Activated CD4-positive, alpha-beta T cell treated with anti-CD3 and anti-CD28 coated beads, Interleukin-2, amount 10 ng/mL, durations not matched to agents 7 days and 5 days (primary cell): ENCODE measurements at places on chromosomes 16 and 17. TPM values are rescaled to one million over a fixed set of nuclear protein-coding genes. Genes with fewer than 3 reads are reported as not detected.

GRCh38 chr16:29807426-29808218, 1.3 kb downstream of the MAZ start:
- DNase-seq = peak; percentile 88

GRCh38 chr16:78984324-78984723, 616.2 kb downstream of the MAF start:
- no peak for DNase-seq

GRCh38 chr16:79869304-79870015, 268.9 kb upstream of the MAF start:
- no peak for DNase-seq

- DNase-seq = no peak
Measured at GRCh38 chr17:8701221-8701620, 43.4 kb downstream of the CCDC42 start.

GRCh38 chr16:8549843-8550412, 40.4 kb downstream of the TMEM114 start:
- no peak for DNase-seq

DNA sequence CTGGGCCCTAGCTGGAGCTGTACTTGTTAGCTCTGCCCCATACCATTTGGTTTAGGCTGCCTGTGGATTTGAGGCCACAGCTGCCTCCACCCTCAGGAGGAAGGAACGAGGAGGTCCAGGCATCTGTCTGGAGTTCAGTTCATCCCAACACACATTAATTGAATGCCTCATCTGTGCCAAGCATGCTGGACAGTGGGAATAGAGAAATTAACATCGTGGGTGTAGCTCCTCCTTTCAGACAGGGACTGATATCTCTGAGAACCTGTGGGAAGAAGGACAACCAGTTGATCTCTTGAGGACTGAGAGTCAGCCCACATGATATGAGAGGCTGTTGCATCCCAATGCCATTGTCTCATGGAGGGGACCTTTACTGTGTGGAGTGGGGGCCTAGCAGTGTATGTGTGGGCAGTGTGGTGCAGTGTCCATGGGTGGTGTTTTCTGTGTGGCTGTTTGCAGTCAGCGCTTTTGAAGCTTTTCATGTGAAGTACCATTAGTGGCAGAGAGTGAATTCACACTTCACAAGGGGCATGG, 29.4 kb upstream of the DDX52 start:
- DNase-seq = no peak

DNA sequence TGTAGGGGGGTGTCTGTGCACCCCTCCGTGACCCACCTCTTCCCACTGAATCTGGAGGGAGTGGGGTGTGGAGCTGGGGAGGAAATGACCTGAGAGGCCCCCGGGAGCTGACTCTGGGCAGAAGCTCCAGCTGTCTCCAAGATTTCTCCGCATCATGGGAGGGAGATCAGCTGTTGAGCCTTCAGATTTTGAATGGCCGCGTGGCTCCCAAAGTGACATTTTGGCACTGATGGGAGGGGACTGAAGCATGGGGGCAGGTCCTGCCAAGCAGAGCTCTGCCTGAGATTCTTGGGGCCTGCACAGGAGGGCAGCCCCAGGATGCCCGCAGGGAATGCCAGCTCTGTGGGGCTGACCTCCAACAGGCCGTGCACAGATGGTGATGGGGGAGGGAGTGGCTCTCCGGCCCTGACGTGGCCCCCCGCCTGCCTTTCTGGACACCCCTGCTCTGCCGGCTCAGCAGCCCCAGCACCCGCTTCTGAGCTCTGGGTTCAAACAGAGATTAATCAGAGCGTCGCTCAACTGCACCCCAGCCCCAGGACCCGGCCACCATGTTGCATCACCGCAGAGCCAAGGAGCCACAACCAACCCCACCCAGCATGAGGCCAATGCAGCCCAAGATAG, 25.3 kb upstream of the UBE2I start:
- DNase-seq = no peak

GRCh38 chr16:80079072-80079471, 461.7 kb upstream of the DYNLRB2 start:
- DNase-seq = no peak

DNA sequence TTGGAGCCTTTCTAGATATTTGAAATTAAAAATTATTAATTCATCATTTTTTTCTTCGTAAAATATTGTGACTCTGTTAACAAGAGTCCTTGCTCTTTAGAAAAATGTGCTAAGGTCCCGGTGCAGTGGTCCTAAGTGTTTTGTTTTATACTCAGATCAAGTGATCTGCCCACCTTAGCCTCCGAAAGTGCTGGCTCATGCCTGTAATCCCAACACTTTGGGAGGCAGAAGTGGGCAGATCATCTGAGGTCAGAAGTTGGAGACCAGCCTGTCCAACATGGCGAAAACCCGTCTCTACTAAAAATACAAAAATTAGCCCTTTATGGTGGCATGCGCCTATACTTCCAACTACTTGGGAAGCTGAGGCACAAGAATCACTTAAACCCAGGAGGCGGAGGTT, 82.6 kb upstream of the LGALS9 start:
- no peak for DNase-seq

- peak; percentile 10 for DNase-seq
Measured at GRCh38 chr17:42833767-42834422, 698 bp downstream of the PSME3 start.

DNA sequence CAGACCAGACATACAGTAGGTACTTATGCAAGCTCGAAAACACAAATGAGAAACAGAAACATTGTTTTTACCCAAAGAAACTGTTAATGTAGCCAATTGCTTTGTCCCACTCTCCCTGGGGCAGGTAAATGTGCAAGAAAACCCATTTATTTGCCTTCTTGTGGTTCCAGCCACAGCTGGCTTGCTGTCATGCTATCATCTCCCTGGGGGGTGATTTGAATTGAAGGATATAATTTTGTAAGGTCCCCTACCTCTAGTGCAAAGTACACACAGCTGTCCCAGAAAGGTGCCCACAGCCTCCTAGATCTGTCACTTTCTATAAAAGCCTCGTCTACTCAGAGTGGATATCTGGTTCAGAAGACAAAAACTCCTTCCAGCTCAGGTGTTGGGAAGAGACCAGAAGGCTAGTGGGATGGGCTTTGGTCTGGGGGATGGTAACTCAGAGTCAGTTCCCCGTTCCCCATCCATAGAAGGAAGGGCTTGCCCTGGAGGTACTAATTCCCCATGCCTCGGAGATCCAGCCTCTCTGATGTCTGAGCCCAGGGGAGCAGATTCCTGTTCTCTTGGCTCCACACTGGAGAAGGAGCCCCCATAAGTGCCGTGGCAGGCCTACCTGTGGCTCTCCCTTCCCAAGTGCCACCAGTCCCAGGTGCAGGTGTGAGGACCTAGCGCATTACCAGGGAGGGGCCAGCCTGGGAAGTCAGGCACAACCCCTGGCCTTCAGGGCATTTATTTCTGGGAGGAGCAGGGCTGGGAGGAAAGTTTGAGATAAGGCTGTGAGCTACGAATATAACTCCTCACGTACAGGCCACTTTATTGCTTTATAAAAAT, 2.4 kb upstream of the PRR15L start:
- no peak for DNase-seq

DNA sequence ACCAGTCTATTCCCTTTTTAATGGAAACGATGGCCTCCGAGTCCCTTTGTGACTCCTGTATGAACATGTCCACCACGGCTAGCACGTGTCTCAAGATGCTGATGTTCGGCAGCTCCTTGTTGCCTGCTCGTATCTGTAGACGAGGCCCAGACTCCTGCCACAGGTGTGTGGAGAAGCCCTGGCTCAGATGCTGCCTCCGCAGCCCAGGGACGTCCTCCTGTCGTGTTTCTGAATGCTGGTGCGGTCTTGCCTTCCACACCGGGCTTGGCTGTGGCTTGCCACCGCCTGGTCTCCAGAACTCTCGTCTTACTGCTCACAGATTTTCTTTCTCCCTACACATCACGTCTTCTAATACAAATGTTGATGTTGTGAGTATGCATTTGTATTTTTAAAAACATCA, 17.0 kb downstream of the FOXF1 start:
- DNase-seq = no peak

- DNase-seq = no peak
Measured at GRCh38 chr17:82835122-82835521, 4.7 kb downstream of the ZNF750 start.

- DNase-seq = no peak
Measured at GRCh38 chr16:69325784-69326171, 4.6 kb downstream of the PDF start.

- DNase-seq = no peak
Measured at GRCh38 chr16:268141-269053, 7.3 kb downstream of the RGS11 start.

- DNase-seq = peak; percentile 66
Measured at GRCh38 chr17:8894673-8895578, 27.5 kb upstream of the PIK3R6 start.

DNA sequence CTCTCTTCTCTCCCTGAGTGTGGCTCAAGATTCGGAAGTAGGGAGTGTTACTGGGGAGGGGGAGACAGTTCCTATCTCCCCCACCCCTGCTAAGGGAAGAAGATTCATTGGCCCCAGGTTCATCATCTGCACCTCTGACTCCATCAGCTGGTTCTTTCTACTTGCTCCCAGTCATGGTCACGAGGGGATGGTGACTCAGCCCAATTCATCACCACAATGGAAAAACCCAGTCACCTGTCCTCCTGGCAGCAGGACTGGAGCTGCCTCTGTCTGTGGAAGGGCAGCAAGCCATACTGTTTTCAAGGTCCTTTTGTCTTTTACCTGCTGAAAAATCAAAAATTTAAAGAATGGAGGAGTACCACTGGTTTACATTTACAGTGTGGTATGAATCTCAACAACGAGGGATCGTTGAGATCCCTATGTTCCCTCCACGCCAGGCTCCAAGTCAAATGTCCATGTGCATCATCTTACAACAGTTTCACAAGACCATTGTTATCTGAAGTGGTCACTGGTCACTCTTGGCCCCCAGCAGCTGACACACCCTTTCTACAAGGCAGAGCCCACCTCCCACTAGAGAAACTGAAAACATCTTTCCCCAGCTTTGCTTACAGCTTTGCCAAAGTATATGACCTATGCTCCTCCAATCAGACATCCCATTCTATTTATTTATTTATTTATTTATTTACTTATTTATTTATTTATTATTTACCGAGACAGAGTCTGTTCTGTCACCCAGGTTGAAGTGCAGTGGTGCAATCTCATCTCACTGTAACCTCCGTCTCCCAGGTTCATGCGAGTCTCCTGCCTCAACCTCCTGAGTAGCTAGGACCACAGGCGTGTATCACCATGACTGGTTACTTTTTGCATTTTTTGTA, 40.4 kb upstream of the NDRG4 start:
- no peak for DNase-seq

DNA sequence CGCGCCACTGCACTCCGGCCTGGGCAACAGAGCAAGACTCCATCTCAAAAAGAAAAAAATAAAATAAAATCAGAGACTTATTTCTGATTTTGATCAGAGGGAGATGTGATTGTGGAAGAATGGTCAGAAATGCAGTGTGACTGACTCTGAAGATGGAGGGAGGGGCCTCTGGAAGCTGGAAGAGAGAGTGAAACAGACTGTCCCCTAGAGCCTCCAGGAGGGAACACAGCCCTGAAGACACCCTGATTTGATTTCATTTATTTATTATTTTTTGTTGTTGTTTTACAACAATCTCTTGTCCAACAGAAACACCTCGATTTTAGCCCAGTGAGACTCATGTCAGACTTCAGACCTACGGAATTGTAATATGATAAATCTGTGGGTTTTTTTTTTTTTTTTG, 26.1 kb downstream of the BCL7C start:
- DNase-seq = no peak

DNA sequence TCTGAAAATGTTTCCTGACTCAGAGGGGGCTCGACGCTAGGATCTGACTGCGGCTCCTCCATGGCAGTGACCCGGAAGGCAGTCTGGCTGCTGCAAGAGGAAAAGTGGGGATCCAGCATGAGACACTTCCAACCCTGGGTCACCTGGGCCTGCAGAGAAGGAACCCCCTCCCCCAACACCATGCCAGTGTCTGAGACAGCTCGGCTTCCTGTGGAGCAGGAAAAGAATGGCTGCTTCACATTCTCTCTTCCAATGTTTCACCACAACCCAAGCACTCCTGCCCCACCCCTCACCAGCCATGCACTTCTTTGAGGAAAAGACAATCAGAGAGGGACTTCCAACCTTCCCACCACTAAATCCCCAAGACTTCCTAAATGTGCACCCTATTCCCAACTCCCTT, 10.8 kb downstream of the TP53 start:
- no peak for DNase-seq

- no peak for DNase-seq
Measured at GRCh38 chr17:62765351-62765750, 42.8 kb downstream of the MARCHF10 start.

DNA sequence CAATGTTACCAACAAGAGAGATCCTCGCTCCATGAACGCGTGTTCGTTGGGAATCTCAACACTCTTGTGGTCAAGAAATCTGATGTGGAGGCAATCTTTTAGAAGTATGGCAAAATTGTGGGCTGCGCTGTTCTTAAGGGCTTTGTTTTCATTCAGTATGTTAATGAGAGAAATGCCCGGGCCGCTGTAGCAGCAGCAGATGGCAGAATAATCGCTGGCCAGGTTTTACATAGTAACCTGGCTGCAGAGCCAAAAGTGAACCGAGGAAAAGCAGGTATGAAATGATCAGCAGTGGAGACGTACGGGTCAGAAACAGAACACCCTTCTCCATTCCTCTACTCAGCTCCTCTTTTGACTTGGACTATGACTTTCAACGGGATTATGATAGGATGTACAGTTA, 13.3 kb downstream of the SOCS1 start:
- no peak for DNase-seq

GRCh38 chr17:19299214-19299747, 62.1 kb downstream of the EPN2 start:
- no peak for DNase-seq

GRCh38 chr16:21565861-21566669, 33.3 kb upstream of the METTL9 start:
- DNase-seq = no peak

GRCh38 chr17:21030375-21030774, 12.4 kb downstream of the USP22 start:
- no peak for DNase-seq

GRCh38 chr16:82301146-82301755, 131.2 kb upstream of the MPHOSPH6 start:
- DNase-seq = no peak

DNA sequence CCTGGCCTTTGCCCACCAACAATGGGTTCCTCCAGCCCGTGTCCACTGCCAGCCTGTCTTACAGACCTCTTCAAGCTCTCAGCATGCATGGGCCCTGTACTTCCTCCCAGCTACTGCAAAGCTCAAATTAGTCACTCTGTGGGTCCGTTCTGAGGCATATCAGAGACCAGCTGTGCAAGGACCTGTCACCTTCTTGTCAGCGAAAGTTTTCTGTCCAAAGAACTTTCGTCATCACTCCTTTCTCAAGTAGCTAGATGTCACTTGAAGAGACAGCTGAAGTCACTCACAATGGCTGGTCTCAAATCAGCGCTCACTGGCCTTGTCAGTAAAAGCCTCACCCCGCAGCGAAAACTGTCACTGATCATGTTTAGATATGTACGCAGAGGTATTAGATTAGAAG, 91.4 kb upstream of the DYNLRB2 start:
- DNase-seq = no peak

- no peak for DNase-seq
Measured at GRCh38 chr16:80914379-80915078, 92.2 kb downstream of the CMC2 start.

GRCh38 chr16:28267356-28267755, 25.0 kb upstream of the SBK1 start:
- DNase-seq = no peak

GRCh38 chr17:35429702-35430101, 2.6 kb downstream of the SLFN12 start:
- no peak for DNase-seq

BEAN1 gene
- total RNA-seq = not detected

TMEM114 gene
- not detected for total RNA-seq

GP1BA gene
- not detected for total RNA-seq

SLFN12 gene
- total RNA-seq = 9.6 TPM

CDRT15L2 gene
- not detected for total RNA-seq

ARL4D gene
- 2.2 TPM for total RNA-seq

CLDN9 gene
- not detected for total RNA-seq

NPIPB5 gene
- 241 TPM for total RNA-seq
